Spinal cord (tissue), 10 donors: ENCODE measurements at places on chromosomes 13 and 19.

DNA sequence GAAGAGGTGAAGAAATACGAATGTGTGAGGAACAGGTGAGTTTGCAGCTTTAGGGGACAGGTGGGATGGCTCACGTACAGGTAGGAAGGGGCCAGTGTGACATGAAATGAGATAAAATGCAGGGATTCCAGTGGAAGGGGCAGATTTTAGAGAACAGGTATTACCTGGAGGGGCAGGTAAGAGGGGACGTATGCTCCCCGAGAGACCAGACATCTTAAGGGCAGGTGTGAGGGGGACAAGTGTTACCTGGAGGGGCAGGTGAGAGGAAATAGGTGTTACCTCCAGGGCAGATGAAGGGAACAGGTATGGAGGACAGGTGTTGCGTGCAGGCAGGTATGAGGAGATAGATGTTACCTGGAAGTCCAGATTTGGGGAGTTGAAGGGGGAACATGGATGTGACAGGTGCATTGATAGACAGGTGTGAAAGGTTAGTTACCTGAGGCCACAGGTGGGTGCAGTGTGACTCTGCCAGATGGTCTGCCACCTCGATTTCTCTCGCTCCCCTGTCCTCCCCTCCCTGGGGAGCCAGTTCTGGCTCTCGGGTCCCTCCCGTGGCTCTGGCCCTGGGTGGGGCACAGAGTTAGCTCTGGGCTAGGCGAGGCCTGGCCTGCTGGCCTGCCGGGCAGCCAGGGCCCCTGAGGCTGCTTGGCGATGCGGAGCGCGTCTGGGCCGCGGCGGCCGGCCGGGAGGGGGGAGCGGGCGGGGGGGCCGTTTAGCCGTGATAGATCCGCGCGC is 2.1 kb downstream of the ERFL start:
- DNase-seq: no peak

DNA sequence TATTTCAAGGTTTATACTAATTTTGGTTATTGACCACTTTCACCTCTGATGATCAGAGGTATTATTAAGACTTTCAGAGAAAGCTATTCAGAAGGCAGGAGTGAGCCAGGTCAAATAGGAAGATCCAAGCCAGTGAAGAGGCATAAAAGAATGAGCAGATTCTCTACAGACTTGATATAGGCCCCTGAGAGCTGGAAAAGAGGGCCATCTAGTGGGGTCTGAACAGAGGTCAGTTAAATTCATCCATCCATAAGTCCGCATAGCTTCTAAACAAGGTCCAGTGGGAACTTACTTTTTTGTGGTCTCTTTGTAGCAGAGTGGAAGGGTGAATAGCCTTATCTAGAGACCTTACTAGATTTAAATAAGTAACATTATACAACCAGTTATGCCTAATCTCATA is 126.6 kb upstream of the UFM1 start:
- peak; percentile 36 for DNase-seq

DNA sequence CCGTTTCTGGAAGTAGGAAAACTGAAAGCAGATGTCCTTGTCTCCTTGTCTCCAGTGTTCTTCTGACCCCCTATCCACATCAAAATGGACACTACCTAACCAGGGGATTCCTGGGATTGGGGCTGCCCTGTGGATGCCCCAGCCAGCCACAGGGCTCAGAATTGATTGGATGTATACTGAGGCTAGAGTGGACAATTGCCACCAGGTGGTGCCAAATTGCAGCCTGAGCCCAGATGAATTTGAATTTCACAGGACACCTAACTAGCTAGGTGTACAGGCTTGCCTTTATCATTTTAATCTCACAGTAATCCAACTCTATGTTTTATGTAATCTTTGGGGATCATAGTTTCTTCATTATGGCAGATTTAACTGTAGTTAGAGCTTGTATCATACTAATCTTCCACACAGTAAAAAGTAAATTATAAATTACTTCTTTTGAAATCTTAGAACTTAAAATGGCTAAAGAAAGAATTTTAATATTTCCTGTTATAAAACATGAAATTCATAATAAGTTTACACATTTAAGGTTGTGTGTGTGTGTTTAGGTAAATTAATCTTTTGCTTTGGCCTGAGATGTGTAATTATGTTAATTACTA is 58.0 kb downstream of the PIBF1 start:
- peak; percentile 5 for DNase-seq

DNA sequence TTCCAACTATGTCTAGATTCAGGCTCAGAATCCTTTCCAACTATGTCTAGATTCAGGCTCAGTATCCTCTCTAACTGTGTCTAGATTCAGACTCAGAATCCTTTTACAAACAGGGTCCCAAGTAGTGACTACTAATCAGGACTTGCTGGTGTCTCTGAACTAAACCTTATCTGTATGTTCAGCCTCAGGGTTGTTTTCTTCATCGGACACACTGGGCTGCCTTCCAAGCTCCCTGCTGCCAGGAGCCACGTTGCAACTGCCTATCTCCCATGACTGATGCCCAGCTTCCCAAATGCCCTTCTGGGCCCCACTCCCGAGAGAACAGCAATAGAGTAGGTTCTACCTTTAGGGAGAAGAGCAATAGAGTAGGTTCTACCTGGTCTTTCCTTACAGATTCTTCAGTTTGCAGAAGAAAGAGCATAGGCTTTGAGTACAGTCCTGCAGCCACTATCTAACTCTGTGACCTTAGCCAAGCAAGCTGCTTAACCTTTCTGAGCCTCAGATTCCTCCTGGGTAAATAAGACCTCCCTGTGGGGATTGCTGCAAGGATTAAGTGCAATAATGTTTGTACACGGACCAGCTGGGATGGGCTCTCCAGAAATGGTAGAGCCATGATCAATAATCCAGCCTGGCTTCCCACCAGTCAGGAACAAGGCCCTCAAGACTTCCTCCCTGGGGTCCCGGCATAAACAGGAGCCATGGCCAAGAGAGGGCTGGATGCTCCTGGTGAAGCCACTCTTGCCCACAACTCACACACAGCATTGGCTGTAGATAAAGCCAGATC is 61.5 kb downstream of the ZIC5 start:
- DNase-seq: no peak

DNA sequence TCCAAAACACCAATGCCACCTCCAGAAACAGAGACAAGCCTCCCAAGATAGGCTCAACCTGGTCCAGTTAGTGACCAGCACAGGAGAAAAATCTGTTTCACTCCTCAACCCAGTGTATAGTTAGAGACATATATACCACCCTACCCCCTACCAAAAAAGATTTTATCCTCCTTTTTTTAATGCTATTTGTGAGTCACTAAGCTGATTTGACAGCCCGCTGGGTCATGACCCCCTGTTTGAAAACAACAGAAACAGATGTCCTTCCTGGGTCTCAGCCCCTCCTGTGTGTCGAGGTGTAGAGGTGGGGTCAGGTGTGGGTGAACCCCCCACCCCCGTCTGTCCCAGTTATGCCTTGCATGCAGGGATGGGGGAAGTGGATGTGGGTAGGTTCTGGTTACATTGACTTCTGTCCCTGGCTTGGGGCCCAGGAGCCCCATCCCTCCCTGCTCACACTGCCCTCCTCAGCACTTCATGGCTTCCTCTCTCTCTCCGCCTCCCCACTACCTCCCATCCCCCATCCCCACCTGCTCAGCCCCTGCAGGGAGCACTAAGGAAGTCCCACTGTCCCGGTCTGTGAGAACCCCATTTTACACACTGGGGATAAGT is 14.0 kb upstream of the TOMM40 start:
- no peak for DNase-seq

DNA sequence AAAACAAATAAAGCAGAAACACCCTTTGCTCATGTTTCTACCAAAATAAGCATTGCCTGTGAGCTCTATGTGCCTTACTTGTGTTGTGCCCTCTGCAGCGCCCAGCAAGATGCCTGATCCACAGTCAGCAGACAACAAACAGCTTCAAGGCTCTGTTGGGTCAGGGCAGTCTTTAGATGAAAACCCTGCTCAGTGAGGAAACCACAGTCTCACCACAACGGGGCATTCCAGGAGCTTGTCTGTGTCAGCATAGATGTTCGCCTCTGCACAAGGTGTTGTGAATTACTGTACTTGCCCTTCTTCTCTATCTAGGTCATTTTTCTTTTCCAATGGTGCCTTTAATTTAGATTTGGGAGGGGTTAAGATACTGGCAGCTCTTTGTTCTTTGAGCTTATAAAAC is 251.9 kb downstream of the COL4A1 start:
- DNase-seq: no peak

GRCh38 chr13:110282316-110282841 is 24.6 kb downstream of the COL4A1 start:
- DNase-seq: no peak
